ENCODE measurements at places on chromosomes 1 and 21. TPM values are rescaled to one million over a fixed set of nuclear protein-coding genes. Genes with fewer than 3 reads are reported as not detected.

Gene AMY2A
- total RNA-seq = not detected

Gene TCP10L
- total RNA-seq = 0.91 TPM

Gene MAEL
- total RNA-seq = not detected

Gene AK5
- total RNA-seq = 1.9 TPM

Gene TTC39A
- 0.61 TPM for total RNA-seq

Gene NCAM2
- total RNA-seq = not detected

Gene ALX3
- not detected for total RNA-seq

Gene DMRTA2
- total RNA-seq = not detected

Gene SLC44A3
- not detected for total RNA-seq

Gene TMEM82
- total RNA-seq = not detected

DNA sequence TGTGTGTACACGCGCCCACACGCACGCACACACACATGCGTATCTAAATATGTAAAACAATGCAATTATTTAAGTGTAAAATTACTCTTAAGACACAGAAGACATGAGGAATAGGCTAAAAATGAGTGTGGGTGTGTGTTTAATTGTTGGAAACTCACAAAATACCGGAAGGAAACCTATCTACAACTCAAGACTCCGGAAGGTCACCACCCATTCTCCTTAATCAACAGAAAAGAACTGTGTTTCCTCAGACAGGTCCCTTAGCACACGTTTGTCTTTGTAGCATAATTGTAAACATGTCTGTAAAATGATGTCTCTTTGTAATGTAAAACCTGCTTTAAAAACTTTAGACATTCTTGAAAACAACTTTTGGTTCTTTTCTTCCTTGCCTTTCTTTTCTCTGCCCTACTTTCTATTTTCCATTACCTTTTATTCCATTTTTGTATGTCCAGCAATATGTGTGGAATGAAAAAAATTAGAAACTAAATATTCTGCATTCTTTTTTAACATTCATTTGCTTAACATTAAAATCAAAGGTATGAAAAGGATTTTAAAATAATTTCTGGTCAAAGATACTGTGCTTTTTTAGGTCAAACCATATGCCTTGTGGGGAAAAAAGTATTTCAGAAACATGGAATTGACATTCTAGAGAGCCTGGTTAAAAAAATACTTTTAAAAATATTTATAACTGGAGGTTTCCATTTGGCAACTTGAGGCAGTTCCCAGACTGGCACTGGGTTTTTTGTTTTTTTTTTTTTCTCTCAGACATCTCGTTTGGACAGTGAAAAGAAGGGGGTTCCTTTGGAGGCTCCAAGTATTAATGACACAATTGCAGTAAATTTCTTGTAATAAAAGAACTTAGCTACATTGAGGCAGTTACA, 46.2 kb downstream of the ATP5PF start:
- DNase-seq = no peak

DNA sequence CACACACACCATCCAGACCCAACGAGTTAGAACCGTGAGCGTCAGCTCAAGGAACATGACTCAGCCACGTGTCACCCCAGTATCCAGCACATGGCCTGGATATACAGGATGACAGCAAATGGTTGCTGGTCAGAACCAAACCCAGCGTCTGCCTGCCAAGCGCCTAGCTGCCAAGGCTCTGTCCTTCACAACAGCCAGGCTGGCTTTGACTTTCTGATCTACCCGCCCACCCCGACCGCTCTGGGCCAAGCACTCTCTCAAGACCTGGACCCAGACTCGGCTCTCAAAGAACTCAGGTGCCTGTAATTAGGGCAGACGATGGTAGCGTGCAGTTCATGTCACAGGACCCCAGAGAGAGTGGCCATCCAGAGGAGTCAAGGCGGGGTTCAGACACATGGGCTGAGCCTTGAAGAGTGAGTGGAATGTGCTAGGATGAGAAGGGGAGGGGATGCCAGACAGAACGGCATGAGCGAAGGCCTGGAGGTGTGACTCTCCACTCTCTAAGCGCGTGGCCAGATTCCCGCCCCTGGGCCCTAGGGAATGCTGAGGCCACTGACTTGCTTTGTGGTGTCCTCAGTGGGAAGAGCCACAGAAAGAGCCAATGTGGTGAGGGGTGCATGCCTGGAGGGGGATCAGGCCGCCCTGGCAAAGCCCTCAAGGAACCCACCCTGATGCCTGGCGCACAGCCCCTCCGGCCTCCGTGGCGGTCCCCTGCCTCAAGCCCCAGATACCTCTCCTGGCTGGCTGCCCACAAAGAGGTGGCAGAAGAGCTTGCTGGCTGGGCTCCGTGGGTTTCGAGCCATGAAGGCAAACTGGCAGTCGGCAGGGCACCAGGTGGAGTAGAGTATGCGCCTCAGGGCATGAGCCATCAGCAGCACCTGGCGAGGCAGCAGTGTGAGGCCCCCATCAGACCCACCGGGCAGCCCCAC, 7.0 kb downstream of the SH2D5 start:
- no peak for DNase-seq

- DNase-seq = no peak
Measured at GRCh38 chr1:115217150-115218033, 120.7 kb downstream of the NGF start.

GRCh38 chr1:186740324-186740723, 60.1 kb upstream of the PTGS2 start:
- no peak for DNase-seq

GRCh38 chr1:18803851-18804250, 55.6 kb downstream of the TAS1R2 start:
- DNase-seq = no peak

- DNase-seq = no peak
Measured at GRCh38 chr1:89546082-89546889, 21.7 kb downstream of the LRRC8B start.

DNA sequence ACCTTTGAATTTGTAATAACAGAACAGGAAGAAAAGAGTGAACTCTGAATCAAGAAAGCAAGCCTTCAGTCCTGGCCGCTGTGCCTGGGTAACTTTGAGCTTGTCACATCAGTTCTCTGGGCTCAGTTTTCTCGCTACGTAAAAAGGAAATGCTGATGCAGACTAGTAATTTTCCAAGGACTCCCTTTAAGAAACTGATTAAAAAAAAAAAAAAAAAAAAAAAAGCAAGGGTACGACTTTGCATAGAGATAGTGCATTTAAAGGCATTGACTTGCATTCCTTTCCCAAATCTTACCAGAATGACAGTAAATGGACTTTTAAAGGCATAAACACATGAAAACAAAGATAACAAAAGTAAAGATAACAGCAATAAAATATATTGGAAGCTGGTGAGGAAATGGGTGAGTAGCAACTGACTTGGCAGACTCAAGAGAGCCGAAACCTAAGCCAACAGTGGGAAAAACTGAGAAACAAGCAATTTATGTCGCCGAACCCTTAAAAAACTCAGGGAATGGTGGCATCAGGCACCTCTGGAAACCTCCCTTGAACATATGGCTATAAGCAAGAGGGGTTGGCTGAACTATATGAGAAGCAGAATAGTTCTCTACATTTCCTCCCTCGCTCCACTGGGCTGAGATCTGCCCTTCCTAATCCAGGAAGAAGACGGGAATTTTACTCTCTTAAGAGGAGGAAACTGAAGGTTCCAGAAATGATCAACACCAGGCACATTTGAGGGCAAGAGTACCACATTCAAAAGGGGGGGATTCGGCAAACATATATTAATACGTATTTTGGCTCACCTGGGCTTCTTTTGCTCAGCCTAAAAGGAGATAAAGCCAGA, 189.2 kb downstream of the CDC7 start:
- DNase-seq = no peak

DNA sequence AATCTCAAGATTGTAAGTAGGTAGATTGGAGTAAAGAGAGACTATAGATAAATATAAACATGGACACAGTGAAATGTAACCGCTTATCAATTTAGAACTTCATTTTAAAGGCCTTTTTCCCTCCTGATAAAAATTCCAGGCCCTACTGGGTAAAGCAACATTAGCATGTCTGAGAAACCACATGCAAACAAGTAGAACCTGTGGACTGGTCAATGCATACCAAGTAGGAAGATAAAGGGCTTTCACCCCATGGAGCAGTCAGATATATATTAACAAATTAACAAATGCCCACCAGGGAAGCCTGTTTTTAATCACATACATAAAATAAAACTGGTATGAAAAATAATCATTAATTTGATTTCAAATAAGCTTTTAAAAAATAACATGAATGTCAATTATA, 8.1 kb downstream of the DPH5 start:
- no peak for DNase-seq

- no peak for DNase-seq
Measured at GRCh38 chr1:18001725-18002124, 105.9 kb upstream of the IGSF21 start.

- no peak for DNase-seq
Measured at GRCh38 chr1:170668209-170669106, 4.5 kb downstream of the PRRX1 start.

DNA sequence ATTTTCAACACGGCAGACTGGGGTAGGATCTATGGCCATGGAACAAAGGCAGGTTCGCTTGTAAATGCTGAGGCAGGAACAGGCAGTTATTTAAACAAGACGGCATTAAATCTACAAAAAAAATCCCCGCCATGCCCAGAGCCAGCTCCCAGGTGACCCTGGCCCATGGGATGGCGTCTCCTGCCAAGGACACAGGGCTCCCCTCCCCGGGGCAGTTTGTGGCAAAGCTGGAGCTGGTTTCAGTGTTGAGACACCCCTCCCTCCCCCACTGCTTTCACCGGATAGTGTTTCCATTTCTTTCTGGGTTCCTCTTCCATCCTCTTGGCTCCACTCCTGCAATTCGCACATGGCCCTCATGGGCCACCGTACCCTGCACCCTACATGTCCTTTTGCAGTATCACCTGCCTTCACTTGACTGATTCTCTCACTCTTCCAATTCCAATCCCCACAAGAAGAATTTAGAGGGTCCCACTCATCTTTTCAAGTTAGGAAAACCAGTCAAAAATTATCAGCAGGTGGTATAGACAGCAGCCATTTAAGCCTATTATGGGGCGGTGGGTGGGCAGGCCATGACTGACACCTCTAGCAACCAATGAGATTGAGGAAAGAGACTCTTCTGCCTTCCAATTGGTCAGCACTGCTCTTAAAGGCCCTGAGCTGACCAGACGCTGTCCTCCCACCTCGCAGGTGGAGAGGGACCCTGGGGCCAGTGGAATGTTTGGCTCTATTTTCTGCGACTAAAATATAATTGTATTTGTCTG, 52.0 kb downstream of the OLIG1 start:
- no peak for DNase-seq

- DNase-seq = no peak
Measured at GRCh38 chr21:32816261-32816660, 44.7 kb upstream of the PAXBP1 start.

GRCh38 chr1:225974454-225974853, 24.7 kb downstream of the SDE2 start:
- DNase-seq = no peak

DNA sequence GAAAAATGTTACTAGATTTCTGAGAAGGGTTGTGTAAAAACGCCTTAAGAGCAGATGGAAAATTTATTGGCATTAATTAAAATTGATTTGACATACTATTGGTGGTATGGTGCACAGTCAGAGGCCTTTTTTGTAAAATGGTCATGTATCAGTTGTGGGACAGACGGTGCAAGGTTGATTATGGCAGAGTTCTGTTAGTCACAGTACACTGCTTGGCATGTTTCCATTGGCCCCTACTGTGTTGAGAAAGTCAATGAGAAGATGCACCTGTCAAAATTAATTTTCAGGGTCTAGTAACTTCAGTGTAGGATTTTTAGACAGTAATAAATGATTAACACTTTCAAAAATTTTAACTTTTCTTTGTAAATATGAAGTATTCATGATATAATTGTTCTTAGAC, 4.4 kb downstream of the B3GALT2 start:
- DNase-seq = no peak

- no peak for DNase-seq
Measured at GRCh38 chr1:68826836-68827235, 330.0 kb upstream of the DEPDC1 start.

- no peak for DNase-seq
Measured at GRCh38 chr1:15399710-15400109, 10.0 kb upstream of the EFHD2 start.

- DNase-seq = no peak
Measured at GRCh38 chr1:180646093-180646492, 14.3 kb downstream of the XPR1 start.

DNA sequence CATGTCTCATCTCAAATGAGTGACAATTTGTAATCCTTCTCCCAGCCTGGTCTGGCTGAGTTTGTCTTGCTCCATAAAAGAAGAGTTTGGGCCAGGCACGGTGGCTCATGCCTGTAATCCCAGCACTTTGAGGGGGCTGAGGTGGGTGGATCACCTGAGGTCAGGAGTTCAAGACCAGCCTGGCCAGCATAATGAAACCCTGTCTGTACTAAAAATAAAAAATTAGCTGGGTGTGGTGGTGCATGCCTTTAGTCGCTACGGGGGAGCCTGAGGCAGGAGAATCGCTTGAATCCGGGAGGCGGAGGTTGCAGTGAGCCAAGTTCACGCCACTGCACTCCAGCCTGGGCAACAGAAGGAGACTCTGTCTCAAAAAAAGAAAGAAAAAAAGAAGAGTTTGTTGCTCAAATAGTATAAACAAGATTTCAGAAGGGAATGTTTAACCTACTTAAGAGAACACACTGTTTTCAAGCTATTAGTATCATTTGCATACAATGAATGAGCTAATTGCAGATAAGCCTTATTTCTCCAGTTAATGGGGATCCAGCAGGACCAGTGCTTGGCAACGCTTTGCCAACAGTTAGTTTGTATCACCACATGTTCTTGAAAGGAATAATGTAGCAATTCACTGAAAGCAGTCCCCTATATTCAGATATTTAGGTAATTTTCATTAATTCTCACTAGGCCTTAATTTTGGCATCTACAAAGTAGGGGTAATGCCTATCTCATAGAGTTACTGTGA, 15.9 kb downstream of the KLHDC7A start:
- DNase-seq = no peak

GRCh38 chr1:44361478-44361877, 6.4 kb upstream of the ERI3 start:
- no peak for DNase-seq

DNA sequence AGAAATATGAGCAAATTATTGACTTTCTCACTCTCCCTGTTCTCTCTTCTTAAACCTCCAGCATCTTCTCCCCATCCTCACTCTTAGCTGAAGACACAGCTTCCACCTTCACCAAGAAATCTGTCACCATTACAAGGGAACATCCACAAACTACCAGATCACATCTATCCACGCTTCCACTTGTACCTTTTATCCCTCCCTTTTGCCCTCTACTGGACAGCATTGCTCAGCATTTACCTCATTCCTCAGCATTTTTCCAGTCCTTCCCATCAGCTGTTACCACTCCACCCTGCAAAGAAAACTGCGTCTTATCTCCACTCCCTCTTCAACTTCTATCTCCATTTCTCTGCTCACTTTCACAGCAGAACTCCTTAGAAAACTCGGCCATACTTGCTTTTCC, 42.6 kb downstream of the KCNJ6 start:
- DNase-seq = no peak

DNA sequence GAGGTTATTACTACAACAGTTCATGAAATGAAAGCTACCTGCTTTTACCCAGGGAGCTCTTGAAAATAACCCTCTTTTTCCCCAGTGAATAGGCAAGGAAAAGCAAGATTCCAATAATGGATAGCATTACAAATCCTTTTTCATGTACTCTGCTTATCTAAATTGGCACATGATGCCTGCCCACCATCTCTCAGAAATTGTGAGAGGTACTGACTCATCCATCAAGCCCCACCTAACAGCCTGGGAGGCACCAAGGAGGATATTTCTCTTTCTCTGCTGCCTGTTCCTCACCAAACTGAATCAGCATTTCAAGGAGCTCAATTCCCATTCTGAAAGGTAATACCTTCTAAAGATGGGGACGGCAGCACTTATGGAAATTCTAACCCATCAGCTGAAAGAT, 34.4 kb downstream of the PALMD start:
- DNase-seq = no peak

GRCh38 chr1:207283421-207283820, 38.1 kb upstream of the CD55 start:
- no peak for DNase-seq
